ENCODE measurements at places on chromosomes 1 and 21. TPM values are rescaled to one million over a fixed set of nuclear protein-coding genes. Genes with fewer than 3 reads are reported as not detected.
A peak's percentile ranks its signal among the peaks of the same experiment; 100 is the strongest.

- DNase-seq: no peak
Measured at GRCh38 chr1:67609577-67610341, 75.2 kb upstream of the GADD45A start.

HAO2 gene
- not detected for polyA plus RNA-seq

DNA sequence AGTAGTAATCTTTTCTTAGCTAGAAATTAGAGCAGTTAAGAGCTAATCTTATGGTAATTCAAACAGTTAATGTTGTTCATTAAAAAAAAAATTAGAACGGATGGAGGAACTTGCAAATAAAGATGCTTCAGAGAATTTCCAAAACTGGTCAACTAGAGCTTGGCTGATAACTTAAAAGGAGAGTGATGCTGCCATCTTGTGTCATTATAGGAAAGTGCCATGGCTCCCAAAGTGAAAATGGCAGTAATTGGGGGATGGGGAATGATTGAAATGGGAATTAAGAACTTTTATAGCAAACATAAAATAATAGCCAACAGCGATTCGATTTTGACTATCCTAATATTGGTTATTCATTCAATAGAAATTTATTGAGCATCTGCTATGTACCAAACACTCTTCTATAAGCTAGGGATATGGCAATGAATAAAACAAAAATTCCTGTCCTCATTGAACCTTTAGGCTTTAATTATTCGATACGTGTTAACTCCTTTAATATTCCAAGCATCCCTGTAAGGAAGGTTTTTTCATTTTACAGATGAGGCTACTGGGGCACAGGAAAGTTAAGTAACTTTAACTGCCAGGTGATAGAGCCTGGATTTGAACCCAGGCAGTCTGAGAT is 5.7 kb upstream of the PLPP3 start:
- peak; percentile 66 for DNase-seq

DNA sequence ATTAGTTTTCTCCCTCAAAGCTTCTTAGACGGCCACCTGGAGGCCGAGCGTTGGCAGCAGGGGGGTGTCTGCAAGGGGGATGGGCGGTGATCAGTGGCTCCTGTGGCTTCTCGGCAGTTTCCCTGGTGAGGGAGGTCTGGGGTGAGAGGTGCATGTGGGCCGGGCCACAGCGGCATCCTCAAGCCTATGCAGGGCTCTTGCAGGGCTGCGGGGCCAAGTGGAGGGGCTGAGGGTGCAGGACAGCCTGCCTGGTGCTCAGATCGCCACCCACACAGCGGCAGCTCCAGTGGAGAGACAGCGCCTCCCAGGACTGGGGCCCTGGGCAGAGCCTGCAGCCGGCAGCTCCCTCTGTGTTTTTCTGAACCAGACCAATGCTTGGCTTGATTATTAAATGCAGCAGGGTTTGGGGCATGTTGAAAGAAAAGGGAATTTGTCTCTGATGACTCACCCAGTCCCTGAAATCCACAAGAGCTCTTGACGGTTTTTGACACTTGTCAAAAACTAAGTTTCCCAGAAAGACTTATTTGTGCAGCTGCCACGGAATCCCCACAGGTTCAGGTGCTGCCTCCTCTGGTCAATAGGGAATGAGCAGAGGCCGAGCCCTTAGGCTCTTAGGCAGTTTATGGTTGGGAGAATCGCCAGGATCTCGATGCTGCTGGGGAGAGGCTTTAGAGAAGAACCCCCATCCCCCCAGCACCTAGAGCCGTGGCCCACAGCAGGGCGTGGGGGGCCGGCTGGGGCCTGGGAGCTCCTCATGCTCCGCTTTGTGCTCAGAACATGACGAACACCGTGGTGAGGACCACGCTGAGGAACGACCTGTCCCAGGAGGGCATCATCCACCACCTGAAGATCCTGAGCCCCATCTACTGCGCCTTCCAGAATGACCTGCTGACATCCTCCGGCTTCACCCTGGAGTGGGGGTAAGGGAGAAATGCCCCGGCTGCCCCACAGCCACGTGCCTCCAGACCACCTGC is 54.7 kb downstream of the UMODL1 start:
- DNase-seq: peak; percentile 51

SPATA1 gene
- 2.3 TPM for polyA plus RNA-seq

AADACL4 gene
- polyA plus RNA-seq: not detected

DNA sequence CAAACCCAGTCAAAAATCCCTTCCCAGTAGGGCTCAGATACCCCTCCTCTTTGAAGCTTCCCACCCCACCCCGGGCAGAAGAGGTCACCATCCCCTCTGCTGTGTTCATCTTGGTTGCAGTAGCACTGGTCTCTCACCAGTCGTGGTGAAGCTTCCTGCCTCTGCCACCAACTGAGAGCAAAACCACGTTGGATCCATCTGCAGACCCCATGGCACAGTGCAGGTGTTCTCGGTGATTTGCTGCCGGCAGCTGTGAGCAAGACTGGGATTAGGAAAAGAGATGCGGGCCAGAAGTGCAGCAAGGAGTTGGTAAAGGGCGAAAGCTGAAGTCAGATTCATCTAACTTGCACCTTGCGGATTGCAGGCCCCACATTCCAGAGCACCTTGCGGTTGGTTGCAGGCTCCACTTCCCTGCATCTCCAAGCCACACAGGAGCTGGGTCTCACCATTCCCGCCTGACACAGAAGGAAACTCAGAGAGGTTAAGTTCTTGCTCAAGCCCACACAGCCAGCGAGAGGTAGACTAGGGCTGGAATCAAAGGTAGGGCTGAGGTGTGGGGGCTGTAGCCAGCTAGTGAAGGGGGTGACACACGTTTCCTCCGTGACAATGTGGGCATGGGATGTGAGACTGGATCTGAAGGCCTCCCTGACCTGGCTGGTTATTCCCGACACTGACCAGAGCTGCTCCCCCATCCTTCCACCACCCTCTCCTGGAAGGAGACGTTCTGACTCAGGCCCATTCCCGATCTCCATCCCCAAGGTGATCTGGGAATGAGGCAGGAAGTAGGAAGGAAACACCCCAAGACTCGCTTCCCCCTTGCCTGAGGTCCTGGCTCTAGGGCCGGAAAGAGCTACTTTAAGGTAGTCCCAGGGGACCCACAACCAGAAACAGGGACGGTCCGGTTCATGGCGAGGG is 3.3 kb upstream of the FAM110D start:
- DNase-seq: no peak

GRCh38 chr1:85502625-85503083 is 37.7 kb upstream of the DDAH1 start:
- peak; percentile 63 for DNase-seq

TSTD1 gene
- 51.5 TPM for polyA plus RNA-seq

Measured in right lung (tissue), 10 donors.